NCI-H1092 (cell line): ENCODE measurements at places on chromosomes 3 and 15.

- DNase-seq: no peak
Measured at GRCh38 chr3:131328721-131329120, 52.9 kb upstream of the NUDT16 start.

- DNase-seq: no peak
Measured at GRCh38 chr3:71532639-71533395, 50.7 kb downstream of the FOXP1 start.

GRCh38 chr3:61914276-61914675, 352.9 kb downstream of the PTPRG start:
- DNase-seq: no peak

- DNase-seq: no peak
Measured at GRCh38 chr3:99348451-99348850, 289.9 kb upstream of the COL8A1 start.

DNA sequence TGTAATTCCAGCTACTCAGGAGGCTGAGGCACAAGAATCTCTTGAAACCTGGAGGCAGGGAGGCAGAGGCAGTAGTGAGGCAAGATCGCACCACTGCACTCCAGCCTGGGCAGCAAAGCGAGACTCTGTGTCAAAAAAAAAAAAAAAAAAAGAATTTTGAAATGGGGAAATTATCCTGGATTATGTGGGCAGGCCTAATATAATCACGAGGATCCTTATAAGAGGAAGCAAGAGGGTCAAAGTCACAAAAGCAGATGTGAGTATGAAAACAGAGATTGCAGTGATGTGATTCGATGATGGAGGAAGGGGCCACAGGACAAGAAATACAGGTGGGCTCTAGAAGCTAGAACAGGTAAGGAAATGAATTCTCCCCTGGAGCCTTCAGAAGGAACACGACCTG, 159.6 kb downstream of the LEKR1 start:
- no peak for DNase-seq

DNA sequence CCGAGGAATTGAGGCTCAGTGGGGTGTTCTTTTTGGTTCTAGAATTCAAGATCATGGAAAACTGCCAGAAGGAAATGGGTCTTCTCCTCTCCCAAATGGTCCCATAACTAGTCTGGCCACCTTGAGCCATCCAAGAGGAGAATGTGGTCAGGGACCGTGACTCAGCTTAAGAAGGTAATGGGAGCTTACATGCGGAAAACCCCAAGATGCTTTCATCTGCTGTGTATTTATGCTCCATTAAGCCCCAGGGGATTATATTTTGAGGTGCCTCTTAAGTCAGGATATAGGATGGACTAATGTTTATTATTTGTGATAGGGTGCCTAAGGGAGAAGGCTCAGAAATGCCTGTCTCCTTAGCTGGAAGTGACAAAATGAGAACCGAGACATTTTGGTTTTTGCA, 39.2 kb upstream of the DLG1 start:
- no peak for DNase-seq

- no peak for DNase-seq
Measured at GRCh38 chr15:82681371-82681770, 28.3 kb downstream of the AP3B2 start.

DNA sequence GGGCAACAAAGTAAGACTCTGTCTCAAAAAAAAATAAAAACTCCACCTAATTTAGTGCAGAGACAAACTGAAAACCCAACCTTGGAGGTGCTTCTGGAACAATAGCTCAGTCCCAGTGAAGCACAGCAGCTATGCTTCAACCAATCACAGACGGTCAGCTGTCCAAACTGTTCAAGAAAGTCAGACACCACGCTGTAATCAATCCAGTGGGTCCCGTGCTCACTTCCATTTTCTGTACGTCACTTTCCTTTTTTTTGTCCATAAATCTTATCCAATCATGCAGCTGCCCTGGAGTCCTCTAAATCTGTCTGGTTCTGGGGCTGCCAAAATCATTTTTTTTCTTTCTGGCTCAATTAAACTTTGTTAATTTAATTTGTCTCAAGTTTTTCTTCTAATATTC, 93.6 kb upstream of the FAM174B start:
- no peak for DNase-seq

GRCh38 chr3:58356054-58356453, 23.4 kb downstream of the PXK start:
- no peak for DNase-seq
